ENCODE measurements at places on chromosomes 5 and 9.

DNA sequence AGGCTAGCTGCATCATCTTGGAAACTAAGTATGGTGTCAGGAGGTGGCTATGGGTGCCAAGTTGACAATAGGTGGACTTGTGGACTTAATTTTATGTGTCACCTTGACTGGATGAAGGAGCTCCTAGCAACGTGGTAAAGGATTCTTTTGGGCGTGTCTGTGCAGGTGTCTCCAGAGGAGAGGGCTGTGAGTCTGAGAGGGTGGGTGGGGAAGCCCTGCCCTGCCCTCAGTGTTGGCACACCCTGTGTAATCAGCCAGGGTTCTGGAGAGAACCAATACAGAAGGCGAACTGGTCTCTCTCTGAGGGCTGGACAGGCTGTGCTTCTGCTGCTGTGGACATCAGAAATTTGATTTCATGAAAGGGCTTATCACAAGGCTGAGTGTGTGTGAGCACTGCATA lies 61.0 kb downstream of the GTF3C4 start:
- DNase-seq = no peak

DNA sequence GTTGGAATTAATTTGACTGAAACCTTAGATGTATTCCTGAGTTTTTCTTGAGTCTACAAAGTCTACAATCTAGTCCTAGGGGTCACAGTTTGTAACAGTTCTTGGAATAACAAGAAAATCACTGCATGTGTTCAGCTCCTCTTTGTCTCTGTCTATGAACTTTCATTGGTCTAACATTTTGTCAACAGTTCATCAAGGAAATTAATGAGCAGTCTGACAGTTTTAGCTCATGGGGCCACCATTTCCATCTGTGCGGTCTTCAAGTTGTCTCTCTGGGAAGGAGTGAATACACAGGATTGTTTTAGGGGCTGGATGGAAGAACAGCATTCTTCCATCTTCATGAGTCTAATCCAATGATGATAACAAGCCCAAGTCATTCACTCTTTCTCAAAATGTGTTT lies 276.4 kb downstream of the TMEM167A start:
- DNase-seq = no peak

DNA sequence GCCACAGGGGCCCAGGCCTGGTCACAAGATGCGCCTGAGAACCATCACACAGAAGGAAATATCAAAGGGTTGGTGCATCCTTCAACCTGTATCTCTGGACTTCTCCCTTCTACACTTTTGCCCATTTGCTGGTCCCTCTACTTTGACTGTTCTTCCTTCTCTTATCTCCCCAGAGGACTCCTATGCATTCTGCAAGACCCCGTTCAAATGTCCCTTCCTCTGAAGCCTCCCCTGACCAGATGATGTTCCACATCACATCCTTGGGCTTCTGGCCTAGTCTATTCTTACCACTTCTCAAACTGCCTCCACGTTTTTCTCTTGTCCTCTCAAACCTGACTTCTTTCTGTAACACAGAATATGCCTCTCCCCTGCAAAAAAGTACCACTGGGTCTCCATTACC lies 34.3 kb downstream of the STK10 start:
- no peak for DNase-seq

DNA sequence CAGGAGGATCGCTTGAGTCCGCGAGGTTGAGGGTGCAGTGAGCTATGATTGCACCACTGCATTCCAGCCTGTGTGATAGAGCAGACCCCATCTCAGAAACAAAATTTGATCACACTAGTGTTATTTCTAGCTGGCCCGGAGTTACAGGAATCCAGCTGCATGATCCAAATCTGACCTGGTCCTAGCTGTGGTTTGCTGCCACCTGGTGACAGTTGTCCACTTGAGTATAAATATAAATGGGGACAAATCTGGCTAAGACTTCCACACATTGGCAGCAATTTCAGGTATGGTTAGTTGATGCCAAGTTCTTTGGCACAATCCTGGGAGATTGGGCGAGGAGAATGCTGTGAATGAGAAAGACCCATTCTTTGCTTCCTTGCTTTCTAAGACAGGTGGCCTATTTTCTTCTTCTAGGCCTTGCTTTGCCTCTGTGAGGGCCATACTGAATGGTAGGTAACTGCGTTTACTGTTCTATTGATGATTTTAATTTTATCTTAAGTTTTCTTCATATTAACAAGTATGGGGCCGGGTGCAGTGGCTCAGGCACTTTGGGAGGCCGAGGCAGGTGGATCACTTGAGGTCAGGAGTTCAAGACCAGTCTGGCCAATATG lies 35.4 kb downstream of the UBE2R2 start:
- no peak for DNase-seq

GRCh38 chr5:113692466-113692865 lies 179.0 kb downstream of the YTHDC2 start:
- no peak for DNase-seq

GRCh38 chr9:109542922-109543321 lies 44.8 kb upstream of the PTPN3 start:
- DNase-seq = no peak

DNA sequence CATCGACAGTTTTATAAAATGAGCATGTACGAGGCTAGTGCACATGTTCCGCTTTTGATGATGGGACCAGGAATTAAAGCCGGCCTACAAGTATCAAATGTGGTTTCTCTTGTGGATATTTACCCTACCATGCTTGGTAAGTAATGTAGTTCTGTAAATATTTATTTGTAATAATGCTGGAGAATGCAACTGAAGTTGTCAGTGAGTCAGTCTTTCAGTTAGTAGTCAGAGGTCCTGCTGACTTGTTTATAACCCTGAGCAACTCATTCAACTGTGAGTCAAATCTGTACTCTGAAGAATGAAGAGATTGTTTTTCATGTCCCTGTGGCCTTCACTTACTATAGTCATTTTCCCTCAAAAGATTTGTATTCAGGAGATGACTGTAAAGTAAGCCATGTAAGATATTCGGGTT lies 28.4 kb upstream of the GPR150 start:
- no peak for DNase-seq

- no peak for DNase-seq
These were observed 95.7 kb upstream of the BASP1 start for GRCh38 chr5:17121776-17122175.

GRCh38 chr9:34440017-34440416 lies 18.4 kb downstream of the FAM219A start:
- DNase-seq = no peak

DNA sequence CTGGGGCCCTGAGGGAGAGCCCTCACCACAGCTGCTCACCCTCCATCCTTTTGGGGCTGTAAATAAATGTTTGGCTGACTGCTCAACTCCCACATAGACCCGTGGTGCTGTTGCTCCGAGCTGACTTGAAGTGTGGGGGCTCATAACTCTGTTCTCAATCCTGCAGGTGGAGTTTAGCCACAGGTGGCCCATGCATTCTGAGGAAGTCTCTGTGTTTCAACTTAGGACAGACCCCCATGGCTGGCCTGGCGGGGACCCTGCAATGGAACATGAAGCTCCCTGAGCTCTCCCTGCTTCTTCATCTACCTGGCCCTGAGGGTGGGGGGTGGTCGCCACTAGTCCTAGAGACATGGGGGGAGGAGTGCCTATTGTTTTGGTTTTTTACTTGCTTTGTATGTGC lies 19.7 kb downstream of the NDUFS6 start:
- DNase-seq = no peak

DNA sequence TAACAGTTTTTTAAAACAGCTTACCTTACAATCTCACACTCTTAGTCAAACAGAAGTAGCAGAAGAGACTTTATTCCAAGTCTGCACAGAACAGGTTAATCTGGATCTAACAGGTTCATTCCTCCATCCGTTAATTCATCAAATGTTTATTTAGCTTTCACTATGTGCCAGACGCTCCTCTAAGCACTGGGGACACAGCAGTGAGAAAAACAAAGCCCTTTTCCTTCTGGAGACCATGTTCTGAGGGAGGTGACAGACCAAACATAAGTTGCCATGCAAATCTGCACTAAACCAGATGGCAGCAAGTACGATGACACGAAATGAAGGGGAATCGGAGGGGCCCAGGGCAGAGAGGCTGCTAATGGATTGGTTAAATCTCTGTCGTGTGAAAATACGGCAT lies 17.1 kb upstream of the GLIPR2 start:
- no peak for DNase-seq

DNA sequence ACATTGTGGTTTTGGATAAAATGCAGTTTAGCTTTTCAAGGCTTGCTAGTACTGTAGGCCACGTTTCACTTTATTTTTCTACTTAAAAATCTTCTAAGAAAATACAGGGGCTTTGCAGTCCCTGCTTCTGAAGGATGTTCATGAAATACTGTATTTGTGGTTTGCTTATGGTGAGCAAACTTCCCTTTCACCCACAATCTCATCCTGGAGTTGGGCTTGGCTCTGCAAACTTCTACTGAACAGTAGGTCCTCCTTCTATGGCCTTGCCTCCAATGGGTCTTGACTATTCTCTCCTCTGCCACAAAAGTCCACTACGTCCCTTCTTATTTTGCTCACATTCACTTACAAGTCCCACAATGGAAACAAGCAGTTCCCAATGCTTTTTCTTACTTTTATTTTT lies 502.7 kb upstream of the KLF4 start:
- DNase-seq = no peak

GRCh38 chr5:149338364-149338763 lies 6.9 kb upstream of the GRPEL2 start:
- DNase-seq = no peak
